ENCODE measurements at places on chromosomes 3 and 15.

- no peak for DNase-seq
Measured at GRCh38 chr3:115903843-115904242, 280.5 kb downstream of the GAP43 start.

- DNase-seq = no peak
Measured at GRCh38 chr15:62591842-62592838, 427.1 kb upstream of the C2CD4B start.

DNA sequence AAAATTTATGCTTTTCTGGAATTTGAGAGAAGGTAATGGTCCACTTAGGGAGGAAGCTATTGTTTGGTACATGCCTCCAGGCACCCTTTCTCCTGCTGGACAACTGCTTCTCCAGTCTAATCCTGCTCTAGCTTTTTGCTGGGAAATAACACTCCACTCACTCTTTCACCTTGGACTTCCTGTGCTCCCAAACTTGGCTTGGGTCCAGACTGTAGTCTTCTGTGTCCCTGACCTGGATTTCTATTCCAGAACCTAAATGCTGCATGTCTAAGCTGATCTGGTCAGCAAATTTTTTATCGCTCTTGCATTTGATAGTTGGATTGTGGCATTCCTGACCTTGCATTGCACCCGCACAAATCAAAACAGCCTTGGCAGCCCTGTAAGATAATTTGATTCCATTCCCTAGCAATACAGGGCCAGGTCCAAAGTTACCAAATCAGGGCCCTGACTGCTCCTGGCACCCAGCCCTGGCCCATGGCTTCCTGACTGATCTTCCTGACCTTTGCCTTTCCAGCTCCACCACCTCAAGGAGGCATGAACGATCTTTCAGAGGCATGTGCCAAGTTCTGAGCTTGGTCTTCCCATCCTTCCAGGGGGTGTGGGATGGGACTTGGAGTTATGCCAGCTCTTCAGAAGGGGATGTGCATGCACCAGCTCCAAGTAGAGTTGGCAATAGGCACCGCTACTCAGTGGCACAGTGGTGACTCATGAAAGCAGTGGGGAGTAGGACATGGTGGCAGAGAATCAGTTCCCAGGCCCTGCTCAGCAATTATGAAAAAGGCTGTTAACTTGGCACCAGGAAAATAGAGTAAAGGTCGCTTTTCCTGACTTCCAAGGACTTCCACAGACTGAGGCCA lies 43.9 kb upstream of the GOLGA8J start:
- no peak for DNase-seq

DNA sequence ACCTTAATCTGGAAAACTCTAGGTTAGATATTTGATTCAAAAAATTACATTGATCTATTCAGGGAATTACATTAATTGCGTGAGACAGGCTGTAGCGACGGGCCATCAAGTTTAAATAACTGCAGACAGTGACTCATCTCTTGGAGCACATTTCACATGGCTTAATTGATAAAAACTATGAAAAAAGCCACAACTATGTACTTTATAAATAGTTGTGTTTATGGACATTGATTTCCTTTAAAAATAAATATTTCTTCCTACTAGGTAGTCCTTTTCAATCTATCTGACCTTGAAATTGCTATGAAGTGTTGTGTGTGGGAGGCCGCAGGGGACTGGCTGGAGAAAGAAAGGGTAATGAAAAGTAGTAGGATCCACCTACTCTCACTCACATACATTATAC lies 157.8 kb downstream of the IL1RAP start:
- no peak for DNase-seq

- no peak for DNase-seq
Measured at GRCh38 chr3:114632757-114633424, 339.1 kb downstream of the TIGIT start.

DNA sequence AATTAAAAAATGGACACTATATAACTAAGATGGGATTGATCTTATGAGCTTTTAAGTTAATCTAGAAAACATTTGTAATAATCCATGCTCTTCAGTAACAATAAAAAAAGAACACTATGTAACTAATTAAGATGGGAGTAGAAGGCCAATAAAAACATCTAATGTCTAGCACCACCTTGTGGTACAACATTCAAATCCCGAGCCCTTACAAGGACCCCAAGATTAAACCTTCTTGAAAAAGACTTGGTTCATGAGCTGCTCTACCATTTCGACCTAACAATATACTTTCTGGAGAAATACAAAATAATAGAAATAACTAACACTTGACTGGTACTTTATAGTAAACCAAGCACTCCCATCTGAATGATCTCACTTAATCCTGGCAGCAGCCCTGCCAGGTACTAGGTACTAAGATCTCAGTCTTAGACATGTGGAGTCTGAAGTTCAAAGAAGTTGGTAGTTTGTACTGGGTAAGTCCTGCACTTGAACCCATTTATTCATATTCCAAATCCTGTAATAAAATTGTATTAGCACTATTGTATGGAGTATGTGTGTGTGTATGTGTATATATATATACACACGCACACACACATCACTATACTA lies 21.8 kb downstream of the METTL6 start:
- DNase-seq = peak; percentile 50

GRCh38 chr3:184361532-184361931 lies at the start of the genes CLCN2 and POLR2H:
TSS of gene CLCN2 (minus strand) at chr3:184361605. CDS start at chr3:184361479, 126 bp downstream.
TSS of gene POLR2H (plus strand) at chr3:184361710. CDS start at chr3:184363493, 1,783 bp downstream.
- DNase-seq = no peak

- no peak for DNase-seq
Measured at GRCh38 chr3:184315543-184315867, 1.1 kb downstream of the EIF4G1 start.

DNA sequence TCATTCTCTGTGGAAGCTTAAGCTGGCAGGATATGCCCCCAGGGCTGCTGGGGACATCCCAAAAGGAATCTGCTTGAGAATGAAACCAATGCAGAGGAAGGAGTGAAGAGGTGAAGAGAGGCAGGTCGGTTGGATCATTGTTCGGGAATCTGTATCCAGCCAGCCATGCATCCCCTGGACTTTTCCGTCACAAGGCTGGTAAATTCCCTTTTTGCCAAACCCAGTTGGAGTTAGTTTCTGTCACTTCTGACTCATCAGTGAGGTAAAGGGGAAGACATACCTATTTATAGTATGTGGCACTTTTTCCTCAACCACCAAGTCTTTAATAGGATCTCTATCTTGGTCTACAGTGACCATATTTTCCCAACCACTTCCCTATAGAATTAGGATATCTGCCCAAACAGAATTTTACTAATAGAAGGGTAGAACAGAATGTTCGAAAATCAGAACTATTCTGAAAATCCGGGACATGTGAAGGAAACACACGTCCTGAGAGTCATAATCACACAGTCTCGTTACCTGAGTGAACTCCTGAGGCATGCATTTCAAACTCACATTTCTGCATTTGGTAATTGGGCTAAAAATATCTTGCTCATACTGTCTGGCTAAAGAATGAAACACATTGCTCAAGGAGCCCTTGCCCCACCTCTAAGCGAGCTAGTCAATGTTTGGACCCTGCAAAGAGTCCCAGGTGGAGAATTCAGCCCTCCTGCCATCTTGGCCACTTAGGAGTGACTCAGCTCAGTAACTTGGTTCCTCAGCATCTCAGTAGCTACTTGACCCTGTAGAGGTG lies 289.7 kb upstream of the ADAMTS9 start:
- no peak for DNase-seq

DNA sequence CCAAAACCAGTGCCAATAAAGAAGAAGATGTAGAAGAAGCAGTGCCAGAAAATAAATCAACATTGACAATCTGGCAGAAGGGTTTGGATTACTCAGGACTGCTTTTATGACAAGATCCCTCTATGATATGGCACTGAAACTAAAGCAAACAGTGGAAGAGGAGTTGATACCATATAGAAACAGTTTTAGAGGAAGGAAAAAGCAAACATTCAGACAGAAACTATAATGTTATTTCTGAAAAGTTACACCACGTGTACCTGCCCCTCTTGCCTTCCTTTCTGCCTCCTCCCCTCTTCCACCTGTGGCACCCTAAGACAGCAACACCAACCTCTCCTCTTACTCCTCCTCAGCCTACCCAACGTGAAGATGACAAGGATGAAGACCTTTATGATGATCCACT lies 63.0 kb downstream of the SFMBT1 start:
- DNase-seq = no peak

- no peak for DNase-seq
Measured at GRCh38 chr15:92584105-92584504, 71.5 kb downstream of the FAM174B start.

GRCh38 chr15:100788418-100789105 lies 91.1 kb upstream of the ALDH1A3 start:
- DNase-seq = no peak

GRCh38 chr3:156460206-156460611 lies 94.7 kb downstream of the SSR3 start:
- DNase-seq = no peak

DNA sequence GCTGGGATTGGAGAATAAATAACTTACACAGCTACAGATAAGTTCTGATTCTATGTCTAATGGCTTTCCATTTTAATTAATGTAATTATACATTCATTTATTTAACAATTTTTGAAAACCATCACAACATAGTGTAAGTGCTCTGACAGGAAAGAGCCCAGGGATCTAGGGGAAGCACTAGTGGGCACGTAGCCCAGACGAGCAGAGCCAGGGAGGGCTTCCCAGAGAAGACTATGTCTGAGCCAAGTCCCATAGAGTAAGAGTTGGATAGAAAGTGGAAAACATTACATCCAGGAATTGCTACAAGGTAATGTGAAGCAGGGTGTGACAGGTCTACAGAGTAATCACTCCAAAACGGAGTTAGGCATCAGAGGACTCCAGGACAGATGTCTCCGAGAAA lies 2.9 kb upstream of the HGD start:
- DNase-seq = no peak

GRCh38 chr3:29697989-29698388 lies 417.1 kb downstream of the RBMS3 start:
- no peak for DNase-seq

DNA sequence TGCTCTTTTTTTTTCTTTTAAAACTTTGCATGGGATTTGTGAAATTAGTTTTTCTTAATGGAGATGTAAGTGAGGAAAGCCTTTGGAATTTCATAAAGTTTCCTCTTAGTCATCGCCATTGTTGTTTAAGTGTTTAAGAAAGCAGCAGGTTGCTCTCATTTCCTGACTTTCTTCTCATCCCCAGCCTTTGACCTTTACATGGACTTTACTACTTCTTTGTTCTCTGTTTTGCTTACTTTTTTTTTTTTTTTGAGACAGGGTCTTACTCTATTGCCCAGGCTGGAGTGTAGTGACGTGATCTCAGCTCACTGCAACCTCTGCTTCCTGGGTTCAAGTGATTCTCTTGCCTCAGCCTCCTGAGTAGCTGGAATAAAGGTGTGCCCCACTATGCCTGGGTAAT lies 38.6 kb downstream of the FBXL2 start:
- DNase-seq = no peak

- DNase-seq = no peak
Measured at GRCh38 chr3:122559906-122560305, 4.2 kb downstream of the PARP9 start.

- DNase-seq = no peak
Measured at GRCh38 chr3:189502256-189502655, 128.9 kb upstream of the TP63 start.

GRCh38 chr3:81788610-81789009 lies 27.2 kb upstream of the GBE1 start:
- DNase-seq = no peak

GRCh38 chr3:131907796-131908195 lies 127.0 kb downstream of the CPNE4 start:
- DNase-seq = no peak
